CD4-positive, CD25-positive, alpha-beta regulatory T cell (primary cell): ENCODE measurements at places on chromosomes 5 and 9. TPM values are rescaled to one million over a fixed set of nuclear protein-coding genes. Genes with fewer than 3 reads are reported as not detected.

Gene INSL4
- polyA plus RNA-seq: not detected

Gene ZBED3
- 0.07 TPM for polyA plus RNA-seq

Gene SLC46A2
- 0.11 TPM for polyA plus RNA-seq

Gene RLN2
- polyA plus RNA-seq: 7.2 TPM

Gene HTR1A
- polyA plus RNA-seq: not detected

Gene EGFL7
- not detected for polyA plus RNA-seq

Gene KIF20A
- 1.1 TPM for polyA plus RNA-seq

Gene AHRR
- 0.72 TPM for polyA plus RNA-seq

Gene PCDHGA9
- polyA plus RNA-seq: not detected
